ENCODE measurements at places on chromosomes 12 and 14.

- no peak for DNase-seq
These were observed 66.2 kb downstream of the NOC4L start for GRCh38 chr12:132210223-132211055.

GRCh38 chr12:53174881-53175491, 5.5 kb upstream of the ZNF740 start:
- DNase-seq: no peak

DNA sequence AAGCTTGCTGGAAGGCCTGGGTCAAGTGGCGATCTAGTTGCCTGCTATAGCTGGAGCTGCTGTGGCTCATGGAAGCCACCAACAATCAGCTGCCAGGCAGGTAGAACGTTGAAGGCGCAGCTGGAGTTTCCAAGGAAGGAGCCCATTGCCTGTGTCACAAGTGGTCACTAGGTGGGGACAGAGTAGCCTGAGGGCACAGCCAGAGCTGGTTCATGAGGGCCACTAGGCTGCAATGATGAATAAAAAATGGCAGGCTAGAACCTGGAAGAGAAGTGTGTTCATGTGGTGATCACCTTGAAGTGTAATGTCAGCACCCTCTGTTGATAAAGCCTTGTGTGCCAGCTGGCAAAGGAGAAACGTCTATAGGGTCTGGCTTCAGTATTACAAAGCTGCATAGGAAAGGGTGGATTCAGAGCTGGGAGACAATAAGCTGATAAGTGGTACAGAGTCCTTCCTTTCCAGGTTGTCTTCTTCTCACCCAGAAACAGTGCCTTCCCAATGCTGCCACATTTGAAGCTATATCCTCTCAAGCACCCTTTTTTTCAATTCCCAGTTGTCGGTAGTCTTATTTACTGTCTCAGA, 165.8 kb downstream of the EMP1 start:
- DNase-seq: peak; percentile 68

GRCh38 chr12:45986641-45987339, 3.6 kb downstream of the SCAF11 start:
- DNase-seq: peak; percentile 84

DNA sequence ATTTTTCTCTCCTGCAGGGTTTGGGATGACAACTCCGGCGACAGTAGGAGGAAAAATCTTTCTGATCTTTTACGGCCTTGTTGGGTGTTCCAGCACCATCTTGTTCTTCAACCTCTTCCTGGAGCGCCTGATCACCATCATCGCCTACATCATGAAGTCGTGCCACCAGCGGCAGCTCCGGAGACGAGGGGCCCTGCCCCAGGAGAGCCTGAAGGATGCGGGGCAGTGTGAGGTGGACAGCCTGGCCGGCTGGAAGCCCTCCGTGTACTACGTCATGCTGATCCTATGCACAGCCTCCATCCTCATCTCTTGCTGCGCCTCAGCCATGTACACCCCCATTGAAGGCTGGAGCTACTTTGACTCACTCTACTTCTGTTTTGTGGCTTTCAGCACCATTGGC, 72.3 kb upstream of the PSMC1 start:
- no peak for DNase-seq

- no peak for DNase-seq
These were observed 4.1 kb upstream of the RERG start for GRCh38 chr12:15225136-15225862.

- no peak for DNase-seq
These were observed 18.0 kb upstream of the C2CD5 start for GRCh38 chr12:22562036-22563028.

DNA sequence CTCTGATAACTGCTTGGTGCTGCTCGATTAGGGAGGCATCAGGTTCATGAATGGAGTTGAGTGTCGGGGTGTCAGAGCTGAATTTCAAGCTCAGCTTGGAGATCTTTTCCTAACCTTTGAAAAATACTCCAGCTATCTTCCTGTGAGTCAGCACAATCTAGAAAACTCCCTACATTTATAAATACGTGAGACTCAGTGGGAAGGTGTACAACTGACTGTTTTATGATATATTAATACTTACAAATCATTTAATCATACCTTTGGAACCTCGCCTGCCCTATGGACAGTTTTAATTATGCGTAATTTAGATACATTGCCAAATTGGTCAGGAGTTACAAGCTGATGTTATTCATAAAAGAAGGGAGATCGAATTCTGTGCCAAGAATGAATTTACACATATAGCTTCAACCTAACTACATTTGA, 961 bp downstream of the CMAS start:
- no peak for DNase-seq

GRCh38 chr12:49866859-49867569, 24.1 kb upstream of the BCDIN3D start:
- peak; percentile 79 for DNase-seq

- no peak for DNase-seq
These were observed 288.2 kb downstream of the PAWR start for GRCh38 chr12:79402606-79403005.

GRCh38 chr14:57785058-57785457, 80.8 kb downstream of the SLC35F4 start:
- no peak for DNase-seq

GRCh38 chr14:96130391-96130790, 74.2 kb upstream of the BDKRB2 start:
- DNase-seq: no peak

DNA sequence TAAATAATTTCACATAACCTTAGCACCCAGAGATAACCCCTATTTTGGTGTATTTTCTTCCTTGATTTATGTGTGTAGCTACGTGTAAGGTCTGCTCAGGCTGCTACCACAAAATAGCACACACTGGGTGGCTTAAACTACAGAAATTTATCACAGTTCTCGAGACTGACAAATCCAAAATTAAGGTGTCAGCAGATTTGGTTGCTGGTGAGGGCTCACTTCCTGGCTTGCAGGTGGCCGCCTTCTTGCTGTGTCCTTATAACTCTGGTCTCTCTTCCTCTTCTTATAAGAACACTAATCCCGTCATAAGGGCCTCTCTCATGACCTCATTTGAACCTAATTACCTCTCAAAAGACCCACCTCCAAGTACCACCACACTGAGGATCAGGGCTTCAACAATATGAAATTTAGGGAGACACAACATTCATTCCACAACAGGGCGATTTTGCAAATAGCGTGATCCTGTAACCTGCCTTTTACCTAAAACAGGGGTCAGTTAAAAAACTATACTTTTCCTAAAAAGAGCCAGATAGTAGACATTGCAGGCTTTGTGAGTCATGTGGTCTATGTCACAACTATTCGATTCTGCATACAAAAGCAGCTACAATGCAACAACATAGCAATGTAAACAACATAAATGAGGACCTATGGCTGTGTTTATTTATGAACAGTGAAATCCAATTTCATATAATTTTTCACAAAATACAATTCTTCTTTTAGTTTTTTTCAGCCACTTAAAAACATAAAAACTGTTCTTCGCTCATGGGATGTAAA, 371.7 kb downstream of the DPF3 start:
- DNase-seq: no peak

DNA sequence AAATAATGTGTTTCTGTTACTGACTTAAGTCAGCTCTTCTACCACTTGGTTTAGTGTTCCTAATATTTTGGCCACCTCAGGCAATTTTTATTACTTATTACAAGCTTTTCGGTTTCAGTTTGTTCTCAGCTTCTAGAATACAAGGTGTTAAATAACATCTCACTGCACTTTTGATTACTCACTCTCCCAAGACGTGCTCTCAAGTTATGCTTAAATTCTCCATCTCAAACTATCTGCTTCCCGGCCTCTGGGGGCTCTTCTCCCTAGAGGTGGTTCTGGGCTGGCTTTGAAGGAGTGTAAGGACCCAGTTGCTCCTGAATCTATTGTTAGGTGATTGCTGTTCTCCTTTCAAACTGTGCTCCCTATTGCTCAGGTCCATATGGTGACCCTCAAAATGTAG, 193.9 kb upstream of the DDHD1 start:
- DNase-seq: no peak

- DNase-seq: no peak
These were observed 240.5 kb downstream of the ADGRD1 start for GRCh38 chr12:131194166-131194565.

DNA sequence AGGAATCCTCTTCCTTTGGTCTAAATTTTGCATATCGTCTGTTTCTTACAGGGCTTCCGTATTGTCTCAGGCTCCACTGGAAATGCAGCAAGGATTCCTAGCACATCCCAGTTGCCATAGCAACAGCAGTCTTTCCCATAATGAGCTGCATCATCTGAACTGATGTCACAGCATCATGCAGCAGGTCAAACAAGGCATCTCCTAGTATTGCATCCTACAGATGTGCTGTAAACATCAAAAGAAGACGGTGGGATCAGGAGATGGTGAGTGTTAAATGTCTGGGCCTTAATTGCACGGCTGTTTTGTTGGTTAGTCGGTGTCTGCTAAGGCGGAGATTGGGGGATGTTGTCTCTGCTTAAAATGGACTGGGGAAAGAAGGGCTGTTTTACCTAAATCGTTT, at the start of gene AKAP6:
Gene AKAP6, plus strand, starts transcription at position 153 of the 400 bp plus-strand sequence. CDS start 104,196 bp downstream, outside the sequence.
- DNase-seq: no peak

DNA sequence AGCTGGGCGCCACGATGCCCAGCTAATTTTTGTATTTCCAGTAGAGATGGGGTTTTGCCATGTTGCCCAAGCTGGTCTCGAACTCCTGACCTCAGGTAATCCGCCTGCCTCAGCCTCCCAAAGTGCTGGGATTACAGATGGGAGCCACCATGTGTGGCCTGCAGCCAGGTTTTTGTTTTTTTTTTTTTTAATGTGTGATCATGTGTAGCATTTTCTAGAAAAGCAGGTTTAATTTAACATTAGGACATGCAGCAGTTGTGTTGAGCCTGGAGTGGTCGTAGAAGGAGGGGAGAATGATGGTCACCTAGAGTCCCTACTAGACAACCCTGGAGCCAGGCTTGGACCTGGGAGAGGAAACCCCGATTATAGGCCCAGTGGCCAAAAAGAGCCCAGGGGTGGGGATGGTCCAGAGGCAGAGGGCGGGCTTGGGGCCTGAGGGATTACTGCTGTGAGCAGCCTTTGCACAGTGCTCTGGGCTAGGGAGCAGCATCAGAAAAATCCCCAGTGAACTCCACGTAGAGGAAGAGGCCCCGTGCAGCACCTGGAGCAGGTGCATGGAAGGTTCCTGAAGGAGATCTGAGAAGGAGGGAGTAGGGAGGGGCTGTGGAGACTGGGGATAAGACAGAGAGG, 13.6 kb downstream of the DLK1 start:
- DNase-seq: no peak

DNA sequence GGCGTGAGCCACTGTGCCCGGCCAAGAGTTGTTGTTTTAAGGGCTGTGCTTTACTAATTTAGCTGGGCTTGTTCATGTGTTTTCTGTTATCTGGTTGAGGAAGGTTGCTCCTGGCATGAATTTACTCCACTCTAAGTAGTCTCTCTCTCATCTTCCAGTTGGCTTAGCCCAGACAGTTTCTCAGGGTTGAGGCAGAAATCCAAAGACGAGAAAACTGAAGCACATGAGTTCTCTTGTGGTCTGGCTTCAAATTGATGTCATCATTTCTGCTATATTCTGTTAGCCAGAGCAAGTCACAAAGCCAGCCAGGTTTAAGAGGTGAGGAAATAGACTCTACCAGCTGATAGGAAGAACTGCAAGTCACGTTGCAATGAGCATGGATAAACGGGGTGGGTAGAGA, 57.9 kb downstream of the E2F7 start:
- DNase-seq: no peak

DNA sequence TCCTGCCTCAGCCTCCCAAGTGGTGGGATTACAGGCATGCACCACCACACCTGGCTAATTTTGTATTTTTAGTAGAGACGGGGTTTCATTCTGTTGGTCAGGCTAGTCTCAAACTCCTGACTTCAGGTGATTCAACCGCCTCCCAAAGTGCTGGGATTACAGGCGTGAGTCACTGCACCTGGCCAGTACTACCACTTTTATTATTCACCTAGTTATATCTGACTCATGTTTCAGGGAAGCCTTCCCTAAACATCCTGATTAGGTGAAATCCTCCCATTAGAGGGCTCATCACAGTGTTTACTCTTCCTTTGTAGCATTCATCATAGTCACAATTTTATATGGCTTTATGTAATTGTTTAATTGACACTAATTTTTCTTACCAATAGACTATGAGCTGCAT, 295.3 kb upstream of the SOX5 start:
- DNase-seq: no peak

- no peak for DNase-seq
These were observed 17.2 kb downstream of the CLEC2B start for GRCh38 chr12:9851927-9852326.

DNA sequence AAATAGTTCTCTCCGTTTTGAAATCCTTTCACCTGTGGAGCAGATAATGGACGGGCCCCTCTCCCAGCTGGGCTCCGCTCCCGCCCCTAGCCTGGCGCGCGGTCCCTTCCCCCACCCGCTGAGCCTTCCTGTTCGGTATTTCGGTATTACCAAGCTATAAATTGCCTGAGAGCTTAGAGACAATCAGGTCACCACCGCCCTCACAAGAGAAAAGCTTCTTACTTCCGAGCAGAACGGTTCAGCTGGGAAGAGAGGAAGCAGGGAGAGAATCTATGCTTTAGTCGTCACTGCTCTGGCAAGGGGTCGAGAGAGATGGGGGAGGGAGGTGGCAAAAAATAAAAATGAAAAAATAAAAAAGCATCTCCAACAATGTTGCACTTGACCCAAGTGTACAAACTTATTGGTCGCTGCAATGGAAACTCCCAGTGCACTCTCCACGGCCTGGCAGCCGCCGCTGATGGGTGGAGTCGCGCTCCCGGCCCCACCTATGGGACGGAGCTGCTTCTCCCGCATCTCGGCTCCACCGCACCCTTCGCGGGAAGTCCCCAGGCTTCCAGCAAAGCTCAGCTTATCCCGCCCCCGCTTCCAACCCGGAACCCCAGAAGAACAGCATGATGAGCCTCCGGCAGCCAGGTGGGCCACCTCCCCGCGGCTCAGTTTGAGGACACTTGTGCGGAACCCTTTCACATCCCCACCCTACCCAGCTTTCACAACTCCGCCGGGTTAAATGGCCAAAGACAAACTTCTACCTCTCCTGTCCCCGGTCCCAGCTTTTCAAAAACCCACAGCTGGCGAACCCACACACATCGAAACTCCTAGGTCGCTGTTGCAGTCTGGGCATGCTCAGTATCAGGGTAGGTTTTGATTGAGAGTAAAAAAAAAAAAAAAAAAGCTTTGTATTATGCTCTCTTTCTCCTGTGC, 832 bp upstream of the SYT1 start:
- DNase-seq: peak; percentile 43

DNA sequence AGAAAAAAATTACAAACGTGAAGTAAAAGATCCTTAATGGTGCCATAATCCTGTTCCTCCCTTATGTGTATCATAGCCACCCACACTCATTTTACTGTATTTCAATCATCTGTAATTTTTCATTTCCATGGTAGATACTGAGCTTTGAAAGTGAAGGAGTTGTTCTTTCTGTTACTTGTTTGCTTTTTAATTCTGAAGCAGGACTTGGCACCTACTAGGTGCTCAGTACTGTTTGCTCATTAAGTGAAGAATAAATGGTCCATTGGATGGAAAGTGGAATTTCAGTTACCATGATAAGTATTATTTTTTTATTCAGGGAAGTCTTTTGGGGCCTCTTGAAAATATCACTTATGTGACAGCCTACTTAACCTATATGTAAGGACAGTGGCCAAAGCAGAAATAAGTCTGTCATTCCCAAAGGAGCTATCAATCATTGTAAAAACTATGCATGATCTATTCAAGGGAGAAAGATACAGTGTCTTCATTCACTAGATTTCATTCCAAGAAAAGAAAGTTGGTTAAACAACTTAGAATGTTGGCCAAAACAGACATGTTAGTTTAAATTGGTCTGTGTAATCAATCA, 1244.4 kb upstream of the SEL1L start:
- DNase-seq: no peak

GRCh38 chr12:129005416-129005815, 152.1 kb downstream of the GLT1D1 start:
- DNase-seq: no peak

GRCh38 chr12:94770791-94771190, 120.4 kb upstream of the TMCC3 start:
- no peak for DNase-seq

- no peak for DNase-seq
These were observed 2.6 kb downstream of the MLXIP start for GRCh38 chr12:122081083-122081696.
